ENCODE measurements at places on chromosomes 11 and 22. TPM values are rescaled to one million over a fixed set of nuclear protein-coding genes. Genes with fewer than 3 reads are reported as not detected.

Gene TMEM86A
- total RNA-seq, result 0.65 TPM

Gene OR6M1
- not detected for total RNA-seq

Gene GLYATL1
- not detected for total RNA-seq

Gene CLTCL1
- total RNA-seq, result 1.7 TPM

Gene B3GAT1
- 0.29 TPM for total RNA-seq

Gene SORL1
- total RNA-seq, result 1.5 TPM

Gene CHADL
- not detected for total RNA-seq

Gene NFAM1
- total RNA-seq, result 0.17 TPM

Gene GALNT18
- total RNA-seq, result 6.9 TPM

Gene ACTN3
- total RNA-seq, result not detected

Gene ZNF214
- 1.8 TPM for total RNA-seq

Gene MMP1
- 1.9 TPM for total RNA-seq

Gene ADAMTS8
- not detected for total RNA-seq

Gene NPTXR
- 1.5 TPM for total RNA-seq

Gene RASGRP2
- not detected for total RNA-seq

Gene HSPB2
- not detected for total RNA-seq

Gene FAT3
- total RNA-seq, result 1.1 TPM

Gene LGALS1
- 4,590 TPM for total RNA-seq

Gene RFPL1
- not detected for total RNA-seq

Gene LRRC32
- total RNA-seq, result 0.18 TPM

Gene TMPRSS4
- not detected for total RNA-seq

Gene ACRV1
- not detected for total RNA-seq

Gene OR2D2
- total RNA-seq, result not detected

Gene POU2AF1
- not detected for total RNA-seq

Gene TSSK2
- total RNA-seq, result not detected

Gene GNB1L
- 16.1 TPM for total RNA-seq

Gene VSIG10L2
- not detected for total RNA-seq

Gene HEPHL1
- total RNA-seq, result not detected

Gene SNRPD3
- total RNA-seq, result 201 TPM

Gene TTC28
- 21.0 TPM for total RNA-seq

Gene PKDREJ
- not detected for total RNA-seq

Gene EFCAB6
- 3.1 TPM for total RNA-seq

Data from Daoy (cell line).